Lower leg skin (tissue), 4 donors: ENCODE measurements at places on chromosomes 2 and 18. TPM values are rescaled to one million over a fixed set of nuclear protein-coding genes. Genes with fewer than 3 reads are reported as not detected.

The MYO5B gene
- 53.1 TPM for total RNA-seq

The CHRNG gene
- total RNA-seq, result not detected

The NTSR2 gene
- total RNA-seq, result not detected

The NFATC1 gene
- total RNA-seq, result 22.4 TPM

The XIRP2 gene
- total RNA-seq, result not detected

The SERPINB5 gene
- 298 TPM for total RNA-seq

The TPO gene
- total RNA-seq, result 3.3 TPM

The IL1B gene
- not detected for total RNA-seq

DNA sequence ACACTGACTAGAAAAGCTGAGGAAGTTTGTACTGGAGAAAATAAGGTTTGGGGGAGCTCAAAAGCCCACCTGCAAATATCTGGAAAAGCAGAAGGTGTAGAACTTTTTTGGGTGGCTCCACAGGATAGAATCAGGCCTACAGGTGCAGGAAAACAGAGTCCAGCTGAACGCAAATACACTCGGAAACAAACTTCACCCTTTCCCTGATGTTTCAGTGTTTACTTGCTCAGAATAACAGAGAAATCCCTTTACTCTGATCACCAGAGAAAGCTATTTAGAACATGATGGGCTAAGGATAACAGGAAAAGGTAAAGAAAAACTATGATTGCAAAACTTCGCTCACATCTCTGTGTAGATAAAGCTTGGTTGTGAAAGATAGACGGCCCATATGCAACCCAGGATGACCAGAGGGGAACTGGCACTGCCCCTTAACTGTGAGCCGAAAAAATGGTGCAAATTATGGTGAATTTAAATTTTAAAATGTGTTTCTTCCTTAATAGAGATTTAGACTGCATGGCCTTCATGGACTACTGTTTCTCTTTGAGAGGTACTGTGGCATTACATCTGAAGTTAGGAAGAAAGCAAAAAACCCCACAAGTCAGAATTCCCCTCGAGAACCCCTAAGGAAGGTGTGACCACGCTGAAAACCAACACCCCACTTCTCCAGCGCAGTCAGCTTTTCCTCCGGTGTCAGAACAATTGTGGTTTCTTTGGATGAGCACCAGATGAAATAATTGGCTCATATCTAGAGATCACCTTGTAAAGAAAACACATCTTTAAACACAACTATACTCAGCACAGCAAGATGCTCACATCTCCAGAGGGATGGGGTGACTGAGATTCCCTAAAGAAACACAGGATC is 84.5 kb upstream of the TMEM247 start:
- DNase-seq, result no peak

GRCh38 chr2:12504443-12504842 is 212.3 kb upstream of the TRIB2 start:
- DNase-seq, result no peak

GRCh38 chr18:13440277-13441248 is 222.0 kb downstream of the LDLRAD4 start:
- DNase-seq, result no peak

- DNase-seq, result no peak
These were observed 115.1 kb downstream of the CAPN13 start for GRCh38 chr2:30691948-30692828.

- no peak for DNase-seq
These were observed 121.4 kb upstream of the CCDC195 start for GRCh38 chr2:224837558-224837957.

DNA sequence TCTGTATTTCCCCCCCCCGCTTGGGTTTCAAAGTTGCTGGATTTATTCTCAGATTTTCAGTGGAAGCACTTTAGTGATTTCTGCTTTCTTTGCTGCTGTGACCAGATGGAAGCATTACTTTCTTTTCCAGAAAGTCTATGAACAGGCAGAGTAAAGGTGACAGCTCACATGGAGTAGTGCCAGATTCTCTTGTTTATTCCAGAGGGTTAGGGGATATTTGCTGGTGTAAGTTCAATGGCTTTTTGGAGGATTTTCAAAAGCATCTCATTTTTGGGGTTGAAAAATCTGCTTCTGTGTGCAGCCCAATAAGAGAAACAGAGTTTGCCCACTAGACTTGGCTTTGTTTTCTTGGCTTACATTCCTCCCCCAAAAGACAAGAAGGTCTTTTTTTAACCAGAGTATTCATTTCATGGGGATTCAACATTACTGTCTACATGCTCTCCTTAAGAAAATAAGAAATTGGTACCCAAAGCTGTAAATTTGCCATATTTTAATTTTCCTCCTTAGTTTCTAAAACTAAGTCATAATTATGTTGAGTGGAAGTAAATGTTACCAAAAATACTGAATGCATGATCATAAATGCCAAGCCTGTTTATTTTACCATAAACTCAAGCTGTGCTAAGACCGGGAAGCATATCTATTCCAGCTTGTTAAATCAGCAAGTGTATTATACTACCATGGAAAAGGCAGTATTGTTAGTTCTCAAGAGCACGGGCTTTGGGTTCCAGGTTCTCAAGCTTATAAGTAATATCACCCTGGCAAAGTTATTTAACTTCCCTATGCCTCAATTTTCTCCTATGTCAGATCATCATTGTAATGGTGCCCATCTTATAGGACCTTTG is 557.2 kb downstream of the CPS1 start:
- DNase-seq, result no peak

DNA sequence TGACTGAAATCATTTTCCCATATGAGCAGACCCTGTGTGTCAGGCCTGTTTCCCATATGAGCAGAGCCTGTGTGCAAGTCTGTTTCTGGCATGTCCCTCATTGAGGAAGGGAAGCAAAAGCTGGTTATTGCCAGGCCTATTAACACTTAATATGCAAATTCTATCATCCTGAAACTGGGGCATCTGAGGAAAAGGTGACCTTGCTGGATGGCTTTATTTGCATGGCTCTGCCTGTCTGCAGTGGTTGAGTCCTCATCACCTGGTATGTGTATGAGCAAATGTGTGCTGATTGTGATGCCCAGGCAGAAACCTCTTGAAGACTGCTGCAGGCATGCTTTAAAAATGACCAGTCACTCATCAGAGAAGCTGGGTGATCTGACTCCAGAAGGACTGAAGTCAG is 31.2 kb downstream of the EIF4E2 start:
- DNase-seq, result no peak

DNA sequence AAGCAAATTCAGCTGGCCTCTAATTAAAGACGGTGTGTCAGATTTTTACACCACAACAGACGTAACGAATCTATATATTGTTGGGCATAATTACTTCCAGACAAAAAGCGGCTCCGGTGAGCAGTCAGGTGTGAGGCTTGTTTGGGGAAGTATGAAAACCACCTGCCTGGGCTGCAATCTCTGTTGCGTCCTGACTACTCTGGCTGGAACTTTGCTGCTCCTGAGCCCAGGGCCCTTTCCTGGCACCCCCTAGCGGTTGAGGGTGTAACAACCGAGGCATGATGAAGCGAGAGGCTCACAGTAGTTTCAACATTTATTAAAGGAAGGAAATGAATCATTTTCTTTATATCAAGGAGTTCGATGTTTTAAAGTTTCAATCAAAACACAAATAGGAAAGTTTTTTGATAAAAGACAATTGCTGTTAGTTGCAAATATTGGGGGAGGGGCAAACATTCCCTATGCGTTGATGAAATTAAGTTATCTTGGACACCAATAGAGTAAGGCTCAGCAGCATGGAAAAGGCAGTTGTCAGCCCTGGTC is 10.6 kb upstream of the ITGB6 start:
- DNase-seq, result peak; percentile 51

GRCh38 chr2:30915486-30915885 is 108.2 kb upstream of the CAPN13 start:
- no peak for DNase-seq

- DNase-seq, result no peak
These were observed 4.7 kb downstream of the AGAP1 start for GRCh38 chr2:235498541-235498940.

- DNase-seq, result no peak
These were observed 42.8 kb downstream of the OLA1 start for GRCh38 chr2:174205562-174205961.

- DNase-seq, result no peak
These were observed 42.0 kb upstream of the UBE2E3 start for GRCh38 chr2:180938451-180938850.

- DNase-seq, result no peak
These were observed 587.9 kb downstream of the NRXN1 start for GRCh38 chr2:50443868-50444630.

DNA sequence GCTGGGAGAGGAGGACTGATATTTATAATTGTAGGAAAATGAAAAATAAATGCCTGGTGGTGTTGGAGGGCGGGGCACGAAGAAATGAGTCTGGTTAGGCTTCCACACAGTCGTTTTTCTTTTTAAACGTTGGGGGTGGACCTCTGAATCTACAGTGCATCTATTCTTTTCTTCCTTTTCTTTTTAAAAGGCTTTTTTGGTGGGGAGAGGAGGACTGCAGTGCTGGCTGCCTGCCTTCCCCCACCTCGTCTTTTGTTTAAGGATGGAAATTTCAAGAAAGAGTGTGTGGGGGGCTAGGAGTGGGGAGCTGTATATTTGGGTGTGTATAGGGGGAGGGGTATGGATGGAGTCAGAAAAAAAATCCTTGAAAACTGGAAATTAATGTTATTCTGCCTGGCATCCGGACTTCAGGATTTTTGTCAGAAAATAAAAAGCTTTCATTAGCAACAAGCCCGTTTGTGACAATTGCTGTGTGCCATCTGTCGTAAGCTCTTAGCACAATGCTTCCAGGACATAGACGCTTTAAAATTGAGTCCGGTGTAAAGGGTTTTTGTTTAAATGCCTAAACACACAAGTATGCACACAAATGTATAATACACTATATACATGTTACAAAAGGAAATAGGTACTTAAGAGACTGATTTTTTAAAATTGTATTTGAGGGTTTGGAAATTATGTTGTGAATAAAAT is 1.1 kb downstream of the MAP2 start:
- DNase-seq, result no peak

DNA sequence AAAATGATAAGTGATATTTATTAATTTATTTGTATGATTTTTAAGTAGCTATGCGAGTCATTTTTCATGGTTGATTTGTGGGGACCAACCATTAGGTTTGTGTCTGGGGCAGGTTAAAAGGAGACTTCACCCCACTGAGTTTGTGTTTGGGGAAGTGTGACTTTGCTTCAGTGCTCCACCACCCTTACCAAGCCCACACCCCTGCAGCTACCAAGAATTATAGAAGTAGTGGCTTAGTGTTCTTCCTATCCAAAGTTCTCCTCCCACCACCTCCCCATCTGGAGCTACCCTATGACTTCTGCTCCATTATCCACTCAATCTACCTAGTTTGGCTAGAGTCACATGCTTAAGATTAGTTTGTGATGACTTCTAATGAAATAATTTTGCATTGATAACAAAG is 182.1 kb upstream of the ZEB2 start:
- no peak for DNase-seq

DNA sequence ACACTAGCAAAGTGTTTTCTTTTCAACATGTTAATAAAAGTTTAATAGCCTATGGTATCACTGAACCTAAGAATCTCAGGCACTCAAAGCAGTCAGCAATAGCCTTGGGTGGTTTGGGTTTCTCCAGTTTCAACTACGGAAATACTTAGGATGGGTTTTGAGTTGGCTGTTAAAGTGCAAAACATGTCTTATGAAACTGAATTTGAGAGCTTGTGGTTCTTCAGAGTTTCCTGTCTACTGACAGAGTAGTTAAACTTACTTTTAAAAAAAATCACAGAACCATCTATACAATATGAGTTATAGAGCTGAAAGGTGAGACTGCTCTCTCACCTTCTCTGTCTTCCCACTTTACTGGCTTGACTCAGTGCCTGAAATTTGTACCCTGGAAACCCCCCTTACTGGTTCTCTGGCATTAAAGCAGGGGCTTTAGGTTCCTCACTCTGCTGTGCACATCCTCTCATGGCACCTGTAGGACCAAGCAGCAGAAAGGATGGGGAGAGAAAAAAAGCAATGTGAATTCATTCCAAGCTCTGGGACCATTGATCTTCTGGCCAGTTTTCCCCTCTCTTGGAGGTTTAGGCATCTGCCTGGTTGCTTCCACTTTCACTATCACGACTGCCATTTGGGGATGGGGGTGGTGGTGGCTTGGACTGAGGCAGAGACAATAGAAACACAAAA is 18.1 kb downstream of the CCDC141 start:
- no peak for DNase-seq

DNA sequence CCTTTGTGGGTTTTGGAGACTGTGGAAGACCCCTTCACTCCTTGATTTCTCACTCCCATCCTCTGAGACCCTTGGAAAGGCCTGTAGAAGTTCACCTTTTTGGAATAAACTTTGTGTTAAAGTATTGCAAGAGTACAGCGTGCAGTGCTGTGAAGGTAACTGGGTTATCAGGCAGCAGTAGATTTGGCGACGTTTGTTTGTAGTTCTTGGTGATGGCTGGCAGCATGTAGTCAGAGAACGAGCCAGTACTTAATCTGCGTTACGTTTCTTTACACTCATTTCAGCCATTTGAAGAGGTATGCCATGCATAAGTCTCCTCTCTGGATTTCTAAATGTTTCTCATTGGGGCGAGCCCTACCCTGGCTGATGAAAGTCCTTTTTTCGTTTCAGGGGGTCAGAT is 64.6 kb downstream of the TSHZ1 start:
- DNase-seq, result no peak

DNA sequence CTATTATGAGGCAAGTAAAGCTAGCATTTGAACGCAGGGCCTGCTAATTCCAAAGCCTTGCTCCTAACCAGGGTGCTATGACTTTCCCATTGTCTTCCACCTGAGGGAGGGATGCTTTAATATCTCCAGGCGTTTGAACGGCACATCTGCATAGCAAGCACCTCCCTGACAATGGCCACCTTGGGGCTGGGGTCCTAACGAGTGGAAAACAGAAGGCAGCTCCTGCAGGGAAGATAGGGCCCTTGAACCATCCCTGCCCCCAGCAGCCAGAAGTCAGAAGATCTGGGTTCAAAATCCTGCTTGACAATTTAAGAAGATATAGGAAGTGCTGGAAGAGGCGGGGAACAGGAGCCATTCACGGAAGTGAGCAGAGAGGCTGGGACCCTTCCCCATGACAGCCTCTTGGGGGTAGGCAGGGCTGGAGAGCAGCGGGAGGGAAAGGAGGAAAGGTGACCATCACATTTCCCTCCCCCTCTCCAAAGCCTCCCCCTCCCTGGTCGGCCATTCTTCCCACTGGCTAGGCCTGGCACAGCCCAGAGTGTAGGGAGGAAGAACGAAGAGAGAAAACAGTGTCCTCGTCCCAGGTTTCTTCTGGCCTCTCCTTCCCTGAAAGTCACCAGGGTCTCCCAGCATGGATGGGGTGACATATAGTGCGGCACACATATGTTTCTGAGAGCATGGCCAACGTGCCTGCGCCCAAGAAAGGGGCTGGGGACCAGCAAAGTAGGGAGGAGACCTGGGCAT is 73.5 kb downstream of the EMX1 start:
- DNase-seq, result no peak

DNA sequence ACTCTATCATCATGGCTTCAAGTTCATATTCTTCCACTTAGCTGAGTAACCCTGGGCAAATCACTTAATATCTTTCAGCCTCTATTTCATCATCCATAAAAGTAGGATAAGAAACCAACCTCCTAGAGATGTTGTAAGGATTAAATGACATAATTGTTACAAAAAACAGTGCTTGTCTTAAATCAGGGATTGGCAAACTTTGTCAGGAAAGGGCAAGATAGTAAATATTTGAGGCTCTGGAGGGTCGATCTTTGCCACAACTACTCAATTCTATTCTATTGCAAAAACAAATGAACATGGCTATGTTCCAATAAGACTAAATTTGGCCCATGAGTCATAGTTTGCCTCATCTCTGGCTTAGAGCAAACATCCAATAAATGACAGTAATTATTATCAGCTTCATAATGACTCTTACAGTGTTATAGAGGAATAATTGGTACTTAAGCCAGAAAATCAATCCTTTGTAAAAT is 184.7 kb downstream of the SATB2 start:
- DNase-seq, result no peak

GRCh38 chr2:15334644-15335326 is 226.3 kb downstream of the NBAS start:
- no peak for DNase-seq
